ENCODE measurements at places on chromosomes 13 and 19.

- DNase-seq = no peak
These were observed 552.3 kb upstream of the ARGLU1 start for GRCh38 chr13:107119989-107120881.

- no peak for DNase-seq
These were observed 52.9 kb downstream of the SLC7A9 start for GRCh38 chr19:32816555-32817099.

DNA sequence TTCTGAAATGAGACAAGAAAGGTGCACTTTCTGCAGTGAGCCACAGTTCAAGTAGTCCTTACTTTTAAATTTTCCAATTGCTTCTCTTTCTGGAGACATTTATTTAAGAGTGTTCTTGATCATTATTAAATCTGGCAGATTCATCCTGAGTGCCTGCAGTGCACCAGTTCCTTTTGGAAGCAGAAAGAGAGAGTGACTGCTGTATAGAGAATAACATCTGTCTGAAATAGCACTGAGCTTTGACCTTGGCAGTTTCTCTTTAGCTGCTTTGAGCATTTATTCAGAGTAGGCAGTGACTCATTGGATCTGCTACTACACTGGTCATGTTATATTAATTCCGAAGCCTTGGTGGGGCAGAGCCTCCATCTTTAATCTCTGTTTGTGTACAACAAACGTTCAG is 1373.7 kb downstream of the PCDH9 start:
- DNase-seq = no peak

- no peak for DNase-seq
These were observed 49.4 kb downstream of the KLF2 start for GRCh38 chr19:16373989-16374388.

DNA sequence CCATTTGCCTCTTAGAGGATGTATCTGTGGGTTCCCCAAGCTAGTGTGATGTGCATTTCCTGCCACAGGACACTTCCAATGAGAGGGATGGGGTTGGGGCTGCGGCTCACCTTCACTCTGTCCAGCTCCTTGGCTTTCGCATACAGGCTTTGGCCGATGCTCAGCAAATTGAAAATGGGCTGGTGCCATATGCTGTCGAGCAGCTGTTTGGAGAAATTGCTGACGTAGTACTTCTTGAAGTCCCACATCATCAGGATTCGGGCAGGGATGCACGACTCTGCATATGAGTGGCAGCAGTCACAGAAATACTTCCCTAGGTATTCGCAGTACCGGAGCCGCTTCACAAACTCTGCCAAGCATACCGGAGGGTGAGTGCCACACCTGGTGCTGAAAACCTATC is 37.0 kb downstream of the RUBCNL start:
- no peak for DNase-seq

Data from CD4-positive, alpha-beta T cell treated with Interleukin-12 subunit alpha and Interleukin-12 subunit beta, for 1 hour (primary cell).